ENCODE measurements at places on chromosomes 5 and 9.

- peak; percentile 27 for DNase-seq
Observed at GRCh38 chr9:15529566-15530324, 19.0 kb upstream of the PSIP1 start.

DNA sequence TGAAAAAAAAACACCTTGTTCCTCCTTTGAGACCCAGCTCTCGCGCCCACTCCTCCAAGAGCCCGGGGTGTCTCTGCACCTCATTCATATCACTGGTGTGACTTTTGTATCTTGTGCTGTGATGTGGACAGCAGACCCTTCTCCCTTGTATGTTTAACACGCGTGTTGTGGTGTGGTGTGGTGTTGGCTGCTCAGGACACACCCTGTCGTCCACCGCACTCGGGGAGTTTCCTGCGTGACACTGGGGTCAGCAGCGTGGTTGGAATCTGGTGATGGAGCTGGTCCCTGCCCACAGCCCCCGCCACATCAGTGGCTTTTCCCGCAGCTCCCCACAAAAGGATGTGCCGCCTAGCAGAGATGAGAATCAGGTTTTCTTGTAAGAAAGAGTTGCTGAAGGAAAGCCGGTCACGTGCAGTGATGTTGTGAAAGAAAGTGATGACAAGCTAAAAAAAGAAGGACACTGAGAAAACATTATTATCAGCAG is 61.5 kb downstream of the TENT4A start:
- no peak for DNase-seq

- DNase-seq: peak; percentile 73
Observed at GRCh38 chr5:52809884-52810283, 22.2 kb downstream of the ITGA1 start.

DNA sequence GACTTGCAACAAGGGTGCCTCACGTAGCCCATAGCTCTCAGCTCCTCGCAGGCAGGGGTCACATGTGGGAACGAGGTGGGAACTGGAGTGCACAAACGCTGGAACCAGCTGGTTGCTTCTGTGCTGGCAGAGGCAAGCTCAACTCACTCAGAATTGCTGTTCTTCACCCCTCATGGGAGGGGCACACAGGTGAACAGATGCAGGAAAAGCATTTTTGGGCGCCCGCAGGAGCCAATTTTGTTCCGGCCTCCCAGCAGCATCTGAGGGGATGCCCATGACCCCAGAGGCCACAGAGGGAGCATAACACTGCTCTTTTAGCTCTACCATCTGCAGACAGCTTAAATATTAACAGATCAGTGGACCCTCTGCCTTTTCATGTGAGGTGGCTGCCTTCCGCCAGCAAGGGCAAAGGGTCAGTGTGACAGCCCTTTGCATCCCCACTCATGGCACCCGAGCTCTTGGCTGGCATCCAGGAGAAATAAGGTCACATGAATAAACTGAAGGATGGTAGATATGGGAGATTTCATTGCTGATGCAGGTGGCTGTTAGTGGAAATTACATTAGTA is 196.2 kb downstream of the SLCO4C1 start:
- no peak for DNase-seq

DNA sequence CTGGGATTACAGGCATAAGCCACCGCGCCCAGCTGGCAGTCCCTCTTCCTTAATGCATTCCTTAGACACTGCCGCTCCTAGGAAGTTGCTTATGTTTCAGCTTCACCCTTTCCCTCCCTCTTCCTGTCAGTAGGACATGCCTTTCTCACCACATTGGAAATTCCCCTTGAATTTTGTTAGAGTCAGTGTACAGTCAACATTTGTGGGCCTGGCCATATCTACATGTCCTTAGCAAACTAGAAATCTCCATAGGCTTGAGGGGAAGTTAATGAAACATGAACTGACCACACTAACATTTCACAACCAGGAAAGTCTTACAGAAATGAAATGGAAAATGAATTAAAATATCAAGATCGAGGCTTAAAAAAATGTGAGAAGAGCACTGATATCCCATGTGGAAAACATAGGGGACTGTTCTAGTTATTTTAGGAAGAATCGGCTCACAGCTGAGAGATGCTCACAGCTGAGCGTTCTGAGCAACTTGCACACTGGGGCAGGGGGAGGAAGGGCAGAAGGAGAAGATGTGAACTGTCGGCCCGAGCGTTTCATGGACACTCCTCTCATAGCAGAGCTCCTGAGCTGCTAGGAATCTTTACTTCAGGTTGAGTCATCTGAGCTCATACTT is 21.1 kb upstream of the LVRN start:
- peak; percentile 94 for DNase-seq

DNA sequence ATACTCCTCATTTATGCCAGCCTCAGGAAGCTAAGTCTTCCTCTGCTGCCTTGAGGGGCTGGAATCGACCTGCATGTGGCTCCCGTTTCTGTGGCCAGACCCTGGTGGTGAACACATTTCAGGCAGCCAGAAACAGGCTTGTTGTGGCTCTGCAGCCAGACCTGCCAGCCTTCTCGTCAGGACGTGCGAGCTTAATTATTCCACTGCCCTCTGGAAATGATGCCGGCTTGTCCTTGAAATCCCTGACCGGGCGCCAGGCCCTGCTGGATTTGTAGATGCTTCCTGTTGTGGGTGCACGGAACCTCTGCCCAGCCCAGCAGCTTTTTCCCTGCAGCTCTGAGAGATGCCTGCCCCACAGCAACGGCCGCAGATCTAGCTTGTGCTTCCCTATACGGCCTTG is 41.6 kb downstream of the PDZD2 start:
- DNase-seq: peak; percentile 16

GRCh38 chr5:85985167-85985566 is 632.6 kb upstream of the COX7C start:
- DNase-seq: no peak

GRCh38 chr5:135313405-135313804 is 85.6 kb downstream of the MACROH2A1 start:
- DNase-seq: no peak

- no peak for DNase-seq
Observed at GRCh38 chr9:15333376-15333881, 26.4 kb upstream of the TTC39B start.

- DNase-seq: no peak
Observed at GRCh38 chr9:114465906-114466900, 39.1 kb downstream of the WHRN start.

- peak; percentile 4 for DNase-seq
Observed at GRCh38 chr5:168676501-168676900, 97.3 kb upstream of the PANK3 start.

DNA sequence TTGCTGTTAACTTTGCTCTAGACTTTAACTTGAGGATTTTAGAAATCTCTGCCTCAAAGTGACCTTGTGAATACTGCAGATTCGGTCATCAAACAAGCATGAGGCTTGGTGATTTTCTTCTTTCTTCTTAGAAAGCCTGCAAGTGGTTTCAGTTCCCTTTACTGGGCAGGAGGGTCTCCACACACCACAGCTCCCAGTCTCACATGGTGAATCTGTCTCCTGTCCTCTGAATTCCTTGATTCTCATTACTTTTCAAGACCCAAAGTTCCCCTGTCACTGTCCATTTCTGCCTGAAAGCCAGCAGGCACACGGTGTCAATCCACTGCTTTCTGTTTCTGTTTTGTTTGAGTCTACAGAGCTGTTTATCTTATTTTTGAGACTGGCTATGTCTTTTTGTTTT is 14.1 kb downstream of the HSPB3 start:
- peak; percentile 31 for DNase-seq

DNA sequence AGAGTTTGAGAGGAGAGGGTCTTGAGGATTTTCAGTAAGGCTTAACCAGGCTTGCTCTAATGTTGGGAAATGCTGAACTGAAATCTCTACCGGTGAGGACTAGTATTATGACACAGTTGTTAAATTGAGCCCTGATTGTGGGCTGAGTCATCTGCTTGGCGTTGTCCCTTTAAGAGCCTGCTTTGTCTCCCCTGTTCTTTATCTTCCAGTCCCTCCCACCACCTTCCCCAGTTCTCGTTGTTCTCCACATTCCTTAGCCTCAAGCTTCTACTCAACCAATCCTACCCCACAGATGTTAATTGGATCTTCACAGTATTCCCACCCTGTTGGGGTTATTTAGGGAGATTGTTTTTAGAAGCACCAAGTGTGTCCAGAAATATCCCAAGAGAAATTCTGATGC is 57.6 kb downstream of the ANKRD55 start:
- DNase-seq: peak; percentile 71

- DNase-seq: no peak
Observed at GRCh38 chr5:35302544-35302943, 72.3 kb upstream of the PRLR start.

DNA sequence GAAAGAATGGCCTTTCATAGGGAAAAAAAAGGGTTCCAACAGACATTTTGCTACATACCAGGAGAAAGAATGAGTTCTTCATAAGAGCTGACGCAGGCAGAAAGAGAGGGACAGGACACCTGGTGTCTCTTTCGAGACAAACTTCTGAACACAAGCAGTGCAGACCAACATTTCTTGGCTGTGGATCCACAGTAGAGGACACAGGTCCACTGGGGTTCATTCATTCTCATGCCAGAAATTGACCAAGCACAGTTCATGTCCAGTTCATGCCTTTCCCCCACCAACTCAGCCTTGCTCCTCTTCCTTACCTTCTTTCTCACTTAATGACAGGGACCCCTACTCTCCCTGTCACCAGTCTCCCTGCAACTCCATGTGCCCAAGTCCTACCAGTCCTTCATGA is 137.7 kb downstream of the WDR41 start:
- DNase-seq: no peak

DNA sequence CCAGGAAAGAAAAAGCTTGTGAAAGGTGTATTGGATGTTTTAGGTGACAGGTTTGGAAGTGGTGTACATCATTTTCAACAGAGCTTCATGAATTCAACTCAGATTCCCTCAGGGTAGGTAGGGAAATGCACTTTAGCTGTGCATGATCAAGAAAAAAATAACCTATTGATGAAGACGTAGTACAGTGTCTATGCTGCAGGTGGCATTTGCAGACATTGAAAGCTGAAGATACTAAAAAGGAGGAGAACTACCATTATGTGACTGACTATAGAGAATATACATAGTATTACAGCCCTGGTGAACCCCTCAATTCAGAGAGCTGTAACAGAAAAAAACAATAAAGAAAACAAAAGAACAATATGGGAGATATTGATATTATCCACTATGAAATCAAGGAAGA is 2344.7 kb upstream of the ACO1 start:
- DNase-seq: no peak

- peak; percentile 90 for DNase-seq
Observed at GRCh38 chr5:122180863-122181548, 51.7 kb downstream of the ZNF474 start.

GRCh38 chr5:159030357-159030756 is 69.4 kb downstream of the EBF1 start:
- no peak for DNase-seq

DNA sequence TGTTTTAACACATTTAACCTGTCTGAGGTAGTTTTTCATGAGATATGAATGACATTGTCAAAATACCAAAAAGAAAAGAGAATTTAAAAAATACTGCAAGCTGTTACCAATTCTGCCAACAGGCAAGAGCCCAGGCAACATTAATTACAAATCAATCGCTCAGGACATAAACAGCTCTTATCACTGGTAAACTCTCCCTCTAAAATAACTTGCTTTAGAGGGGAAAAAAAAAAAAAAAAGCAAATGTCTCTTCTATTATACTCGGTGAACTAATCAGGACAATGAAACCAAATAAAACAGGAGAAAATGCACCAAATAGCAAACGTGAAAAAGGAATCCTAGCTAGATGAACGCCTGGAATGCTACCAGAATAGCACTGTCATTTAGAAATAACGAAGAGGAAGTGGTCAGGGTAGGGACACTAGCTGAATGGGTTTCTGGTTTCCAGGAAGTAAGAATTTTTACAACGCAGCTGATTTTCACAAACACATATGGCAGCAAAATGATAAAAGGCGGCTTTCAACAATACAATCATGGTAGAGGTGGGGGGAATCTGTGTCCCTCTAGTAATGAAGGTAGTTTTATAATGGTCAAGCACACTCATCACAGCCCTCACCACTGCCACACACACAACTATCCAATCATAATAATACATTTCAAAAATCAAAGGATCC is 94.9 kb downstream of the DENND1A start:
- peak; percentile 75 for DNase-seq

GRCh38 chr5:174082286-174082685 is 36.8 kb downstream of the NSG2 start:
- no peak for DNase-seq

GRCh38 chr5:60578315-60578714 is 121.7 kb downstream of the DEPDC1B start:
- DNase-seq: peak; percentile 7

- no peak for DNase-seq
Observed at GRCh38 chr5:160793530-160793899, 58.5 kb downstream of the ATP10B start.

GRCh38 chr9:111794835-111795556 is at the start of gene SHOC1:
Gene SHOC1 (minus strand): TSS chr9:111794937. CDS start chr9:111791418, 3,519 bp downstream.
- DNase-seq: no peak

DNA sequence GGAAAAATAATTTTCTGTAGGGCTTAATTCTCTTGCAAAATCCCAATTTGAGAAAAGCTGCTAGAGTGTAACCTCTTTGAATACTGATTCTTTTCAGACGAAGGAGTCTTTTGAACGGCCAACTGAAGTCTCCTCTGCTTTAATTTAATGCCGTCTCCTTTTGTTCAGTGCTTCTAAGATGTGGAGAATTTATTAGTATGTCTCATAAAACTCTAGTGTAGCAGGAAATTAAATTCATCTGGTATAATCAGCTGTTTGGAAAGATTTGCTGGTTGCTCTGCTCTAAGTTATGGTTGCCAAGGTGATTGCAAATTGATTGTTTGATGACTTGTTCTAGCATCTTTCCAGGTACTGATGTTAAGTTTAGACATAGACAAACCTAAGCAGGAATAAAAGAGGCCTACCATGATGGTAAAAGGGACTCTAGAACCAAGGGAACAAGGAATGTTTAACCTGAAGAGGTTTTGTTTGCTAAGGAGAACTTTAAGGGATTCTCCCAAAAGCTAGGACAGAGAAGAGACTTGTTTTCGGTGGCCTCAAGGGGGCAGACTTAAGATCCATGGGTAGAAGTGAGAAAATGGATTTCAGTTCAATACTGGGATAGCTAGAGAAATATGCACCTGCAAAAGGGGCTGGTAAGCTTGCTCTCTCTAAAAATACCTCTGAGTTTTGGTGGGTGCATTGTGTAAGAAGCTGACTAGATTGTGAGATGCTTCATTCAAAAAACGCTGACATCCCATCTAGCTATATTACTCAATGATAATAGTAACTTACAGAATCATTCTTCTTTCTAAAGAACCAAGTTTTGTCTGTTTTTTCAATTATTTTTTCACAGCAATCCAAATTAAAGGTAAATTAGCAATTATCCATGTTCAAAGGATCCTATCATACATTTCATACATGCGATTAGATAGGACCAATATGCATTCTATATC is 5.7 kb upstream of the ADRB2 start:
- no peak for DNase-seq
